ENCODE measurements at places on chromosomes 16 and 17.
A peak's percentile ranks its signal among the peaks of the same experiment; 100 is the strongest.

DNA sequence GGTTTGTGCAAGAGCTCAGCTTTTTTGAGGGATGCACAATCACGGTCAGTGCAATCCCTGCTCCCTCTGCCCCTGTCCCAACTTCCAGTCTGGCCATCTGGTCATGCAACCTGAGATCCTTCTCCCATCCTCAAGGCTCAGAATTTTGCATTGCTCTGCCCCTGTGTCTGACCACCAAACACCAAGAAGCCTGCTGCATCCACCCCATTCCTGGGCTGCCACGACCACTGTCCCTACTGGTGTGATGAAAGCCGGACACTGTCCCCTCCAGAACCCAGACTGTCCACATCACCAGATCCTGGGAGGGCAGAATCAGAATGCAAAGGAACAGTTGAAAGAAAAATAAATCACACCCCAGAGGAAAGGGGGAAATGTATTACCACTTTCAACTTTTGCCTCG lies 231.0 kb downstream of the C16orf78 start:
- no peak for DNase-seq

DNA sequence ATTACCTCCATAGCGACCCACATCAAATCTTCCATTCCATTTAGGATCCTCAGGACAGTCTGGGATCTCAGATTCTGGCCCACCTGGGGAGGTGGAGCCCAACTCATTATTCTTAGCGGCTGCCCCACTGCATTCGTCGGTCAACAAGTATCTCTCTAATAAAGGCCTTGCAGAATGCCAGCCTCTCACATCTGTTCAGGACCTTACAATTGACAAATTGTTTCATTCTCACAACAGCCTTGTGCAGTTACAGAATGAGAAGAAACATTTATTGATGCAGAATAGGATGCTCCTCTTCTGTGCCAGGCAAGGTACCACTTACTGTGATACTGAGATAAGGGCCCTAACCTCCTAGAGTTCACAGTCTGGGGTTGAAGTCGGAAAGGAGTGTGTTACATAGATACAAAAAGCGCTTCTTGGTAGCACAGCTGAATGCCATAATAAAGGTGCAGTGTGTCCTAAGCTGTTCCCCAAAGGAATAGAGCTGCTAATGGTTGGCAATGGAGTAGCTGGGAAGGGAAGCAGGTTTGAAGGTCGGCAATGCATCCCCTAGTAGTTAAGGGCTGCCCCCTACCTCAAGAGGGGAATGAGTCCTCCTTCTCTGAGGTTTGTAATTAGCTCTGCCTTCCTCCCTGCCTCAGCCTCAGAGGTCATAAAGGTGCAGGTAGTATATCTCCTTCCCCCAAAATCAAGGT lies 2.3 kb upstream of the MPP2 start:
- DNase-seq = no peak

GRCh38 chr17:27747462-27748359 lies 52.6 kb downstream of the NOS2 start:
- DNase-seq = no peak

DNA sequence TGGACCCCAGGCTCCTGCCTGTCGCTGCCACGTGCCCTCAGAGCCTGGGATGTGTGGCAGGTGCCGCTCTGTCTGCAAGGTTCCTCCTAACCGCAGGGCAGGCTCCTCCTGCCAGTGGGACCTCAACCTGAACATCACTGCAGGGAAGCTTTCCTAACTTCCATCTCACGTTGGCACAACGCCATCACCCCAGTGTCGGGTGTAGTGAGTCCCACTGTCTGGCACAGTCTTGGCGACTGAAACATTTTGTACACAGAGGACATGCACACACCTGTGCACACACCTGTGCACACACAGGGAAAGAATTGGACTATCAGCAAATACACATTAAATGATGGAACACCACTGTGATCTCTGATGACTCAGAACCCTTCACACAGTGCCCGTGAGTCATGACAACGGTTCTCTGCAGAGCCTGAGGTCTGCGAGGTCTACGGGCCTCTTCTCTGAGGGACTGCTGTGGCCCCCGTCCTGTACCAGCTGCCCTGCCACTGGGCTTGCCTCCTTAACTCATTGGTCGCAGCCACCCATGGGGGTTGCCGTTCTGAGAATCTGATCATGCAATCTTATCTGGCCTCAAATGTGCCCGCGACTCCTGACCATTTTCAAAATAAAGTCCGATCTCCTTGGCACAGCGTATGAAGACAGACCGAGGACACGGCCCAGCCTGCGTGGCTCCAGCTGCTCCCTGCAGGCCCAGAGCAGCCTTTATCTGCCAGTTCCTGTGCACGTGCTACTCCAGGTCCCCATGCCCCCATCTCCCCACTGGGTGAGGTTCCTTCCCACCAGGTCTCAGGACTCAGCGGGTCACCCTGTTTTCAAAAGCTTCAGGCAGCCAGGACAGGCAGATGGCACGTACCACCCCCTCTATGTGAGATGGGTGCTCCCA lies 7.6 kb downstream of the CCDC57 start:
- peak; percentile 14 for DNase-seq

GRCh38 chr16:13305019-13305755 lies 403.8 kb downstream of the SHISA9 start:
- no peak for DNase-seq

DNA sequence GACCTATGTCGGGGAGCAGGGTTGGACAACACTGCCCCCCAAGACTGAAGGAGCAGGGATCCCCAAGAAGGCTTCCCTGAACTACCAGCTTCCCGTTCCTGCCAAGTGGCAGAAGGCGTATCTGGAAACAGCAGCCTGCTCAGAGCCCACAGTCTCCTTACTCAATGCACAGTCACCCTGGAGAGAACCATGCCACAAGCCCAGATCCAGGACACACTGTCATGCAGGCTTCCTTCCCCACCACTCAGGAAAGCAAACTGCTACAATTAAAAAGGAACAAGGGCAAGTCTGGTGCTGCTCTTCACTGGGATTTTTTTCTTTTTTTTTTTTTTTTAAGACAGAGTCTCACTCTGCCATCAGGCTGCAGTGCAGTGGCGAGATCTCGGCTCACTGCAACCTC lies 8.2 kb downstream of the WDR45B start:
- DNase-seq = no peak

- DNase-seq = no peak
Measured at GRCh38 chr16:2288726-2289125, 20.8 kb upstream of the RNPS1 start.

DNA sequence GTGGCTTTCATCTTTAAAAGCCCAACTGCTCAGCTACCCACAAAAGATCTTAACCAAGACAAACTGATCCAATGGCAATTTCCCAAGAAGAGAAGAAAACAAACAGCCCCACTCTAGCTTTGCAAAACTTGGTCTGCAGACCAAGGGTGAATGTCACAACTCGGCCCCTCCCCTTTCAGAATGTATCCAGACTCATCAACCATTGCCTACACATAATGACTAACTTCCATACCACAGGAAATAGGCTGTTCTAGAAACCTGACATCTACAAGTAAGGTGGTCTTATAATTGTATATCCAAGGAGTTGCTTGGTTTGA lies 16.0 kb downstream of the DCUN1D3 start:
- no peak for DNase-seq
